ENCODE measurements at places on chromosomes 7 and 10.

DNA sequence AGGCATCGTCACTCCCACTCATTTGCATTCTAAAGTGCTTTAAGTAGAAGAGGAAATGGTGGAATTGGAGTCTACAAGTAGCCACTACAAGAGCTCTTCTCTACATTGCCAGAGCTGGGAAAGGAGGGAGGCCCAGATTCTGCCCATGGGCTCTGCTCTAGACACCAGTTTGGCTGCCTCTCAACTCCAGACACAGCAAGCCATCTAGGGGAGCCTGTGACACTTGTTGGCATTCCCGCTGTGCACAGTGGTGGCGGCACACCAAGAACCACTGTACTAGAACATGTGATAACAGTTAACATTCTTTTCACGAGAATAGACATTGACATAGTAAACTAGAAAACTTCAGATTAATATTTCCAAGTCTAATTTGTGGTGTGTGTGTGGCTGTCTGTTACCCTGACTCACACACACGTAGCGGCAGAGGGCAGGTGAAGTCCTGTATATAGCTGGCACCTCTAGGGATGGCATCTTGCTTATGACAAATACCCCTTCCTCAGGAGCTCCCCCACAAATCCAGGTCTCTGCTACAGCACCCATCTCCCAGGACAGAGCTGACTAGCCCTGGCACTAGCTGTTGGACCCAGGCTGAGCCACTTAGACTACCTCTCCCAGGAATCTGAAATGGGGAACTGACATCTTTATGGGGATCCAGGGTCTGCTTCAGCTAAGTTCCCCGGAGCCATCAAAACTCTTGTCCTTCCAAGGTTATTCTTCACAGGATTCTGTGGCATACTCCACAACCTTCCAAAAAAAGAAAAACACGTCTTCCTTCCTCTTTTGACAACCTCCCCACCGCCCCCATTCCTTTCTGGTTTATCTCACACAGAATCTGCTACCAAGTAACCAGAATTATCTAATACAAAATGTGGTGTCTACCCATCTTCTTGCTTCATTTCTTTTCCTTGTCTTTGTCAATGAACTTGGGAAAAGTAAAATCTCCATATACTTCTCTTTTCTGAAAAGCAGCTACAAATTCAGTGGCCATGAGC is 54.7 kb upstream of the MRLN start:
- DNase-seq, result no peak

DNA sequence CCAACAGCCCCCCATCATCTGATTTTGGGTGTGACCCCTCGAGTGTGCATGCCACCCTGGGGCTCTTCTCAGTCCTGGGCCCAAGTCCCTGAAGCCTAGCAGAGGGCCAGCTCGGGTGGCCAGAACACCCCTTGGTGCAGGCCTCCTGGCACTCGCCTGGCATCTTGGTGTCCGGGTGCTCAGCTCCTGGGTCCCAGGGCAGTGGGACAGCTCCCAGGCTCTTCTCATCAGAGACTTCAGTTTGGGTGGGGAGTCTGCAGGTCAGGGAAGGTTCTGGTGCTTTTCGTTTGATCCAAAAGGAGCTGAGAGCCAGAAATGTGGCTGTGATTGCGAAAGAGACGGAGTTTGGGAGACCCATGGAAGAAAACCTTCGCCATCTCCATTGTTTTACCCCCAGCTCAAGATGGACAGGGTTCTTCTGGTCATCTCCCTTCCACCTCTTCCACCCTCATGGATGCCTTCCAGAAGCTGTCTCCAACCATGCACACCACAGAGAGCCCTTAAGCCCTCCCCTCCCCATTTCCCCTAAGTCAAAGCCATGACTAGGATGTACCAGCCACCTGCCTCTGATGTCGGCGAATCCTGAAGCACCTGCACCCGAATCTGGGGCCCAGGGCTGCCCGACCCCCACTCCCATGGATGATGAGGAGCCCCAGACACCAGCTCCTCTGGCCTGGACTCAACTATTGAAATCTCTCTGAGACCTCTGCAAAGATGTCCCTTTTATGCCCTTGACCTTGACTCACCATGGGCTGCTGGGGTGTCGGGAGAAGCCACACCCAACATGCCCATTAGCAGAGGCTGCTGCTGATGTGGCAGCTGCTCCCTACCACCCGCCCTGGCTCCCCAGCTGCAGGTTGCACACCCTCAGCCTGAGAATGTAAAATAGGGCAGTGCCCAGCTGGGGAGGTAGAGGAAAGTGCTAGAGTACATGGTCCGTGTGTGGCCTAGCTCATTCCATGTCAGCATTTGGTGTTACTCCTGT is 55.3 kb downstream of the ADCYAP1R1 start:
- no peak for DNase-seq

DNA sequence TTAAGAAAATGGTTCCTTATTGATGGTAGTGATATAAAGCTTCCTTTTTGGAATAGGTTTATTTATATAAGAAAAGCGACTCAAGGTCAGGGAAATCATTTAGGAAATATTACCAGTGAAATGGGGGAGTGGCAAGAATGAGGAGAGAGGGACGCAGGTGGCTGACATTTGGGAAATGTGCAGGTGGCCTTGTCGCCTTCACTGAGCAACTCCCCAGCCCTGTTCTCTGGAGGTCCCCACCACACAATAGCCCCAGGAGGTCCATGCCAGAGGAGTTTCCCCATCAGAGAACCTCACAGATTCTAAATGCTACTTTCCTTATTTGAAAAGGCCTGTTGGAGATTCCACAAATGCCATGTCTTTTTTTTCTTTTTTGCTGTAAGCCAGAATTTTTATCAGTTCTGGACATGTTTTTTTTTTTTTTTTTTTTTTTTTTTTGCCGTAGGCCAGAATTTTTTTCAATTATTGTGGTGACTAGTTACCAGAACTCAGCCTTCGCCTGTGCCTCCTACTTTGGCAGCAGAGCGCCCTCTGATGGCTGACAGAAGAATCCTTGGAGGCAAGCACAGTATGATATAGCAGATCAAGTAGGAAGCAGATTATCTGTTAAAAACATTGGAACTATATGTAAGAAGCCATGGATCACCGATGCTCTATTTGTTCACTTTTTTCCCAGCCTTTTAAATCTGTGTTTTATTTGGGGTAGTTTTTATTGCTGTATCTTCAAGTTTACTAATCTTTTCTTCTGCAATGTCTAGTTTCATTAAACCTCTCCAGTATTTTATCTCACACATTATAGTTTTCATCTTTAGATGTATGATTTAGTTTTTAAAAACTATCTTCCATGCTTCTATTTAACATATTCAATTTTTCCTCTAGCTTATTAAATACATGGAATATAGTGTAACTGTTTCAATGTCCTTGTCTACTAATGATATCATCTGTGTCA is 18.6 kb downstream of the OPALIN start:
- peak; percentile 34 for DNase-seq

DNA sequence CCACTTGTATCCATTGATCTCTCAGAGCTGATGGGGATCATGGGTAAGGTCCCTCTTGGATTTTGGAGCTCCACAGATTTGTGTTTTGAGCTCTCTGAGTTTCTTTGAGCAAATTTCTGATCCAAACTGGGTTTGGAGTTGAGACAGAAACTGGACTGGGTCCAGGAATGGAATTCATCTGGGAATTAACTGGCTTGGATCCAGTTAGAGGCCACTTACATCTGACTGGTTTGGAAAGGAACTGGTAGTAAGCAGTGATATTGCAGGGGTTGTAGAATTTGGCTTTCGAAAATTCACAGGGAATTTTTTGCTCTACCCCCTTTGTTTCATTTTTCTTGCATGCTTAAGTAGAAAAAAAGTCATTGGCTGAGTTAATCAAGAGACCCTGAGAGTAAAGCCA is 245.6 kb downstream of the SEMA3D start:
- no peak for DNase-seq

- DNase-seq, result no peak
Measured at GRCh38 chr10:53836638-53837037, 964.4 kb downstream of the PCDH15 start.

GRCh38 chr10:35594115-35595079 is 10.7 kb upstream of the GJD4 start:
- no peak for DNase-seq

Data from NCI-H2171 (cell line).